ENCODE measurements at places on chromosomes 2 and 18.

- no peak for DNase-seq
These were observed 295 bp downstream of the GAREM1 start for GRCh38 chr18:32470460-32470713.

DNA sequence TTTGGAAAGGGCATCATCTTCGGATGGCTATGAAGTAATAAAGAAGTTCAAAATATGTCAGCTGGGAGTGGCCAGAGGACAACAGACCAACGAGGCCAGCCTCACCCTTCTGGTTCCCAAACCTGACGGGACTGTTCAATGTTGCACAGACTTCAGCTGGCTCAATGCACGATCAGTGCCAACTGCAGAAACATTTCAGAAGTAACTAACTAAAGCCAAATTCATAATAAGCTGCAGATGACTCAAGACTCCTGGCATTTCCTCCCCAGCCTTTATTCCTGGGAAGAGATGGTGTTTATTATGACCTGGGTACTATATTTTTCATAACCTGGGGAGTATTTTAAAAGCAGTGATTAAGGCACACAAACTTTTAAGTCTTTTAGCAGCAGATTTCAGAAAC lies 3.8 kb upstream of the ATP6V1C2 start:
- no peak for DNase-seq

DNA sequence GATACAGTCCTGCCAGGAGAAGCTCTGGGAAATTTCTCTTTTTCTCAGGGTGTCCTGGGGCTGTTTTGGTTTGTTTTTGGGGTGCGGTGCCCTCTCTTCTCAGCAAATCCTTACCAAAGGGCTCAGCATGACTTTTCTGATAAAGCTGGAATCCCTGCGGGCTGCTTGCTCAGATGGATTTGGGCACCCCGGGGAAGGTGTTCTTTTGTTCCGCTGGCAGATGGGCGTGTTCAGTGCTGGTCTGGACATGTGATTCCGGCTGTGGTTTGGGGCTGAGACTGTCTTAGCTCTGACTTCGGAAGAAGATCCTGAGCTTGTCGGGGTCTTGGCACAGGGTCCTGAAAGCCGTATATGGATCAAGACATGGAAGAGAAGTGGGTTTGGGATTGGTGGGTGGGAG lies 134.2 kb upstream of the SPRED2 start:
- no peak for DNase-seq

GRCh38 chr18:50578030-50578429 lies 18.1 kb downstream of the MAPK4 start:
- DNase-seq = no peak

GRCh38 chr2:96140941-96141623 lies 2.8 kb upstream of the ASTL start:
- DNase-seq = no peak

- no peak for DNase-seq
These were observed 32.6 kb downstream of the MRPL44 start for GRCh38 chr2:223989856-223990232.

GRCh38 chr2:129793431-129793902 lies 186.0 kb upstream of the RAB6C start:
- no peak for DNase-seq

GRCh38 chr2:4175343-4175742 lies 472.0 kb downstream of the DCDC2C start:
- DNase-seq = no peak

GRCh38 chr2:103327386-103327785 lies 565.6 kb downstream of the TMEM182 start:
- no peak for DNase-seq

DNA sequence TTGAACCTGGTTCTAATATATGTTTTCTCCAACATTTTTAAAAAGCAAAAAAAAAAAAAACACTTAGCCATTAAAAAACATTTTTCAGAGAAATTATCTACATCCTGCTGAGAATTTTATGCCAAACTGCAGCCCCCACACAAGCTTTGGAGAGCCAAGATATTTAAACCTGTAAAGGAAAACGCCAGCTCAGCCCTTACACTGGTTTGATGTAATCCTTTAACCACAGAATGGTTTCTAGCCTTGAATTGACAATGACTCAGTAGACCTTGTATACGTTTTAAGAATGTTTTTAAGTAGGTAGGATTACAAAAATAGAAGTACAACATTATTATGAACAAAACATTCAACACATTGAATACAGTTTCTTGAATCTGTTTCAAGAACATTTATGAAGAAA lies 113.6 kb downstream of the BABAM2 start:
- DNase-seq = no peak

DNA sequence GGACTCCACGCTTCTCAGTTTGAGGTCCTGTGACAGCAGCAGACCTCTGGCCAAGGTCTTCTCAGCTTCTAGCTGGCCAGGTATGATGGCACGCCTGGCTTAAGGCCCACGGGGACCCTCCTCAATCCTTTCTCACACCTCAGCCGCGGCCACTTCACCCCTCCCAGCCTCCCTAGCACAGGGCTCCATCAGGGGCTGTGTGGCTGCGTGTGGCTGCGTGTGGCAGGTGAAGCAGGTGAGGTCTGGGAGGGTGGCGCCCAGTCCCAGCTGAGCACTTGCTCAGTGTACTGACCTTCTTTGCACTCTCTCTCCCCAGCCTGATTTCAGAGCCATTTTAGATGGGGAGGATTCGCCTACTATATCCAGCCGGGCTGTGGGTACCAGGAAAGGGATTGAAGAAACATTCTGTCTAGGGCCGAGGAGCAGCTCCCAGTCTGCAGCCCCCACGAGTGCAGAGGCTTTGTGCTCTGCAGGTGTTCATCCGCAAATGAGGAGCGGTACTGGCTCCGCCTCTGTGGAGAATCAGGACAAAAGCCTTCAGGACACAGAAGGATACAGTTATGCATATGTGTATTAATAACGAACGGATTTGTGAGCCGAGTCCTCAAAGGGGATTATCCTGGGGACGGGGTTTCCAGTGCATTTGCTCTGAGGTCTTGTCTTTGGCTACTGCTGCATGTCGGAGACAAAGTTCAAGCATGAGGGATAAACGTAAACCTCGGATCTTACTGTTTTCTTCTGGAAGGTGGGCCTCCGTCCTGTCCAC lies 236.9 kb upstream of the RAB6C start:
- no peak for DNase-seq

- no peak for DNase-seq
These were observed 78.9 kb upstream of the B3GNT2 start for GRCh38 chr2:62116983-62117382.

DNA sequence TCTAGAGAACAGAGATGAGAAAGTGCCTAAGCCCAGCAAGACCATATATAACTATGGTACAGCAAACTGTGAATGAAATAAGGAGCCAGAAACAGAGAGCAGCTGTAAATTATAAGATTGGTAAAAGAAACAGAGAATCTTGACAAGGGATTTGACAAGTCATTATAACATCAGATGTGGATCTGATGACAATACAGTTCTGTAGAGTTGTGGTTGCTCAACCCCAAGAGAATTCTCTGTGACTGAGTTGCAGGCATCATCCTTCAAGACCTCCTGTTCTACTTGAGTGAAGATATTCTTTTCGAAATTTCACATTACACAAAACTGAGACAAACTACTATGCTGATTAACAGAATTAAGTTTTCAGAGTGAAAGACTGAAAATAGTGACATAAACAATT lies 343.1 kb upstream of the SLC39A10 start:
- DNase-seq = no peak

GRCh38 chr2:220168891-220169546 lies 541.6 kb downstream of the SLC4A3 start:
- DNase-seq = no peak

GRCh38 chr2:231012463-231012862 lies 16.5 kb downstream of the SPATA3 start:
- no peak for DNase-seq

GRCh38 chr2:46863882-46864281 lies 51.7 kb downstream of the MCFD2 start:
- DNase-seq = no peak

GRCh38 chr18:48607056-48607984 lies 68.5 kb downstream of the CTIF start:
- DNase-seq = no peak

DNA sequence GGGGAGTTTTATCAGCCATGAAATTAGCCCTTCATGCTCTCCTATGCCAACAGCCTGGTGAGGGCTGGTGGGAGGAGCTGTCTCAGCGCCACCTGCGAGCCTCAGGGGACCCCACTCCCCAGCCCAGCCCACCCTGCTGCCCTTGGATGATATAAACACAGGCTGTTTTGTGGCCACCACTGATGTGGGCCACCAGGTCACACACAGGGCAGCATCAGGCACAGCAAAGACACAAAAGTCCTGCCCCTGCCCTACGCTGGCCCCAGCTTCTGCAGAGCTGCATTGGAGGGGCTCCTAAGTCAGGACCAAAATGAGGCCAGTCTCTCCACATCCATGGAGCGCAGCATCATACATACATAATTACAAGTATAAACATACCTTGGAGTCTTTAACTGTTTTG lies 110.6 kb upstream of the TEX51 start:
- no peak for DNase-seq

DNA sequence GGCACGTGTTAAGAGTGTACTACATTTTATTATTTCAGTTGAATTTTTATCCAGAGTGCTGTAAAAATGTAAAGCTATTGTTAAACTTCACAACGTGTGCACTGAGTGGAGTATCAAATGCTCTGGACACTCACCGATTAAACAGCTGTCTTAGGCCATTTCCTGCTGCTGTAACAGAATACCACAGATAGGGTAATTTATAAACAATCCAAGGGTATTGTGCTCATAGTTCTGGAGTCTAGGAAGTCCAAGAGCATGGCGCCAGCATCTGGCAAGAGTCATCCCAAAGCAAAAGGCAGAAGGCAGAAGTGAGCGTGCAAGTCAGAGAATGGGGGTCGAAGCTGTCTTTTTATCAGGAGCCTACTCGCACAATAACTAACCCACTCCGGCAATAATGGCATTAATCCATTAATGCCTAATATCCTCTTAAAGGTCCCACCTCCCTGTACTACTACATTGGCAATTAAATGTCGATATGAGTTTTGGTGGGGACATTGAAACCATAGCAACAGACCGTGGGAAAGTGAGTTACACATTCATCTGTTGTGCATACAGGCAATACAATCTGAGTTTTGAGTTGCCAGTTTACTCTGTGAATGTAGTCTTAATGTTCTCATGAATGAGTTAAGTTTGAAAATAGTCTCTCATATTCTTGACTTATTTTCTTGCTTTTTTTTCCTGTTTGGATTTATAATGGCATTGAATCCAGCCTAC lies 64.8 kb downstream of the ARMC9 start:
- no peak for DNase-seq

- DNase-seq = no peak
These were observed 1.4 kb downstream of the RPRD1A start for GRCh38 chr18:36066001-36066400.

- DNase-seq = no peak
These were observed 101.1 kb downstream of the MAPK4 start for GRCh38 chr18:50661013-50661412.
